Activated CD8-positive, alpha-beta T cell treated with anti-CD3 and anti-CD28 coated beads, Interleukin-2, amount 10 ng/mL, durations not matched to agents 7 days and 5 days (primary cell): ENCODE measurements at places on chromosomes 5 and 9. TPM values are rescaled to one million over a fixed set of nuclear protein-coding genes. Genes with fewer than 3 reads are reported as not detected.

Gene IL13
- 1.4 TPM for total RNA-seq

Gene TOPORS
- 12.0 TPM for total RNA-seq

Gene PLEKHG4B
- not detected for total RNA-seq

GRCh38 chr9:91273853-91274552 is 87.7 kb downstream of the AUH start:
- peaks cover 11% of the 10 kb centered on the region for H3K4me1 ChIP-seq
- no peak overlapping the region for H3K4me3 ChIP-seq
- H3K27ac ChIP-seq = no peak overlapping the region
- H3K27me3 ChIP-seq = no peaks in the 10 kb centered on the region
- peaks cover 4% of the 10 kb centered on the region for H3K36me3 ChIP-seq

- no peak for DNase-seq
- no peak overlapping the region for H3K4me3 ChIP-seq
- H3K27me3 ChIP-seq = no peaks in the 10 kb centered on the region
- H3K36me3 ChIP-seq = no peaks in the 10 kb centered on the region
Observed at GRCh38 chr9:104553261-104553660, 15.7 kb upstream of the OR13C8 start.

- H3K27me3 ChIP-seq = peaks cover 36% of the 10 kb centered on the region
- no peaks in the 10 kb centered on the region for H3K36me3 ChIP-seq
- no peak for DNase-seq
- H3K4me1 ChIP-seq = no peaks in the 10 kb centered on the region
Observed at GRCh38 chr5:155729684-155730059, 597.3 kb upstream of the SGCD start.

DNA sequence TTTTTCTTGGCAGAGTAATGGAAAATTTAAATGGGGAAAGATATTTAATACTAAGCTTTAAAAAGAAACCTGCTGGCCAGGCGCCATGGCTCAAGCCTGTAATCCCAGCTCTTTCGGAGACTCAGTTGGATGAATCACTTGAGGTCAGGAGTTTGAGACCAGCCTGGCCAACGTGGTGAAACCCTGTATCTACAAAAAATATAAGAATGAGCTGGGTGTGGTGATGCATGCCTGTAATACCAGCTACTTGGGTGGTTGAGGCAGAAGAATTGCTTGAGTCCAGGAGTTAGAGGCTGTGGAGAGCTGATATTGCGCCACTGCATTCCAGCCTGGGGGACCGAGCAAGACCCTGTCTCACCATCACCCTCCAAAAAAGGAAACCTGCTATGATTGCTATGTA is 32.8 kb downstream of the TUT7 start:
- H3K4me3 ChIP-seq = no peak overlapping the region
- H3K36me3 ChIP-seq = peaks cover 72% of the 10 kb centered on the region
- no peak overlapping the region for H3K27ac ChIP-seq
- no peaks in the 10 kb centered on the region for H3K27me3 ChIP-seq
- no peak for DNase-seq

GRCh38 chr9:18569941-18570630 is 96.1 kb downstream of the ADAMTSL1 start:
- H3K4me1 ChIP-seq = no peaks in the 10 kb centered on the region
- H3K27me3 ChIP-seq = no peaks in the 10 kb centered on the region
- no peak overlapping the region for H3K27ac ChIP-seq
- DNase-seq = no peak
- no peaks in the 10 kb centered on the region for H3K36me3 ChIP-seq

- H3K36me3 ChIP-seq = no peaks in the 10 kb centered on the region
- peaks cover 24% of the 10 kb centered on the region for H3K27me3 ChIP-seq
- no peak overlapping the region for H3K27ac ChIP-seq
- no peak for DNase-seq
- no peak overlapping the region for H3K4me3 ChIP-seq
Observed at GRCh38 chr5:163571744-163572143, 66.3 kb downstream of the MAT2B start.

GRCh38 chr9:90870621-90871326 is 69.2 kb downstream of the SYK start:
- DNase-seq = peak; percentile 66
- H3K27ac ChIP-seq = no peak overlapping the region
- H3K27me3 ChIP-seq = peaks cover 5% of the 10 kb centered on the region
- H3K4me3 ChIP-seq = no peak overlapping the region
- no peaks in the 10 kb centered on the region for H3K36me3 ChIP-seq
- H3K4me1 ChIP-seq = no peaks in the 10 kb centered on the region

DNA sequence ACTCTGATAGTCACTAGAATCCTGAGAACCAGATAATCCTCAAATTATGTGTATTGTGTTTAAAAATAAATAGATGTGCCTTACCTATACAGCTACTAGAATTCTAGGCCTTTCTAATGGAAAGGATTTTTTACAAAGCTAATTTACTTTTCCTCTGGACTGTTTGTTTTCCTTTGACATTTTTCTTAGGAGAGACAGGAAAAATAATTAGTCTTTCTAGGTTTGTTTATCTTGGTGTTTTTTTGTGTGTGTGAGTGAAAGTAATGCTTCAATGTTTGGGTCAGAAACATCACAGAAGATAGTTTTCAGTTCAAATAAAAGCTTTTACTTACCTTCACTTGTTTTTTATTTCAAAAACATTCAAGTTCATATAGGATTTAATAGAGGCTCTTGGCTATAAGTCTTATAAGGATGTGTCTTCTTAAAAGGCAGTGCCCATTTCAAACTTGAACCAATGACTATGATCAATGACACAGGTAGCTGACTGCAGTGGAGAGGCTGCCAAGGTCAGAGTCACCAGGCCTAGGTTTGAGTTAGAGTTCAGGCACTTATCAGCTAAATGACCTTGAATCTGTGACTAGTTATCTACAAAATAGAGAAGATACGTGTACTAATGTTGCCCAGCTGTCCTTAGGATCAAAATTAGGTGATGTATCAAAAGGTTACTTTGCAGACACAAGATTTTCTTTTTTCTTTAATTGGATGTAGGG is 92.8 kb downstream of the SNCAIP start:
- no peaks in the 10 kb centered on the region for H3K4me1 ChIP-seq
- no peak overlapping the region for H3K27ac ChIP-seq
- H3K27me3 ChIP-seq = no peaks in the 10 kb centered on the region
- no peak for DNase-seq
- no peaks in the 10 kb centered on the region for H3K36me3 ChIP-seq

DNA sequence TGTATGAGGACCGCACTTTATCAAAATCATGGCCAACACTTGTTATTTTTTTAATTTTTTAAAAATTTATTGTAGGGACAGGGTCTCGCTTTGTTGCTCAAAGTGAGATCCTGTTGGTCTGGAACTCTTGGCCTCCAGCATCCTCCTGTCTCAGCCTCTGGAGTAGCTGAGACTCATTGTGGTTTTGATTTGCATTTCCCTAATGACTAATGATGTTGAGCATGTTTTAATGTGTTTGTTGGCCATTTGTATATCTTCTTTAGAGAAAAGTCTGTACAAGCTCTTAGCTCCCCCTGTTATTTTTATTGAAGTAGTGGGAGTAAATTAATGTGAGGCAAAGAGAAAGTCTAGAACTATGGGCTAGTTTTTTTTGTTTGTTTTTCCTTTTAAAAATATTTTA is 1.6 kb upstream of the RPS6 start:
- H3K4me1 ChIP-seq = peaks cover 39% of the 10 kb centered on the region
- no peaks in the 10 kb centered on the region for H3K27me3 ChIP-seq
- DNase-seq = no peak
- H3K27ac ChIP-seq = no peak overlapping the region

GRCh38 chr5:28862137-28862859 is 1823.9 kb upstream of the CDH9 start:
- H3K27me3 ChIP-seq = no peaks in the 10 kb centered on the region
- H3K27ac ChIP-seq = no peak overlapping the region
- no peak for DNase-seq

- peaks cover 70% of the 10 kb centered on the region for H3K4me1 ChIP-seq
- peaks cover 28% of the 10 kb centered on the region for H3K36me3 ChIP-seq
- no peak overlapping the region for H3K27ac ChIP-seq
- DNase-seq = no peak
- no peaks in the 10 kb centered on the region for H3K27me3 ChIP-seq
Observed at GRCh38 chr9:121367306-121368137, 2.5 kb downstream of the STOM start.

DNA sequence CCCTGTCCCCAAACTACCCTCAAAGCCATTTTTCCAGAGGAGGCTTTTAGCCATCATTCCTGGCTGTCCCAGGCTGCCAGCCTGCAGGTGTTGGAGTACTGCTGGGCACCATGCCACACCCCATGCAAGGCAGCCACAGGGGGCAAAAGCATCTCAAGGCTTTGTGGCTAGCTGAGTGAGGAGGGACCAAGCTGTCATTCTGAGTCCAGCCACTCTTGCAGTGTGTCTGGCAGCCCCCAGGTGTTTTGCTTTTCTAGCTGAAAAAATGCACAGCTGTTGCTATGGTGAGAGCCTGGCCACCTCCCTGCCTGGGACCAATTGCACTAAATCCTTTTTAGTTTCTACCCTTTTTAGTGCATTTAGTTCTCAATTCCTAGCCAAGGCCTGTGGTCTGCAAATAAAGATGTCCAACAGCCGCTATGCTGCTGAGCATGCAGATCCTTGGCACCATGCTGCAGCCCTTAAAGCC is 50.4 kb upstream of the PTGS1 start:
- H3K27me3 ChIP-seq = no peaks in the 10 kb centered on the region
- peaks cover 25% of the 10 kb centered on the region for H3K36me3 ChIP-seq
- H3K27ac ChIP-seq = peak overlapping the region; percentile 20
- no peaks in the 10 kb centered on the region for H3K4me1 ChIP-seq
- DNase-seq = no peak
- H3K4me3 ChIP-seq = no peak overlapping the region

DNA sequence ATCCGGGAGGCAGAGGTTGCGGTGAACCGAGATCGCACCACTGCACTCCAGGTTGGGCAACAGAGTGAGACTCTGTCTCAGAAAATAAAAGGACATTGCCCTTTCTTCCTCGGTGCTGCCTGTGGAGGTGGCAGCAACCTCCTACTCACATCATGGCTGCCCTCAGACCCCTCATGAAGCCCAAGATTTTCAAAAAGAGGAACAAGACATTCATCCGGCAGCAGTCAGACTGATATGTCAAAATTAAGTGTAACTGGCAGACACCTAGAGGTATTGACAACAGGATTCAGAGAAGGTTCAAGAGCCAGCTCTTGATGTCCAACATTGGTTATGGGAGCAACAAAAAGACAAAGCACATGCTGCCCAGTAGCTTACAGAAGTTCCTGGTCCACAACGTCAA is 12.6 kb upstream of the PAX5 start:
- H3K27me3 ChIP-seq = peaks cover 49% of the 10 kb centered on the region
- no peaks in the 10 kb centered on the region for H3K4me1 ChIP-seq
- no peak overlapping the region for H3K4me3 ChIP-seq
- H3K36me3 ChIP-seq = no peaks in the 10 kb centered on the region
- no peak for DNase-seq

DNA sequence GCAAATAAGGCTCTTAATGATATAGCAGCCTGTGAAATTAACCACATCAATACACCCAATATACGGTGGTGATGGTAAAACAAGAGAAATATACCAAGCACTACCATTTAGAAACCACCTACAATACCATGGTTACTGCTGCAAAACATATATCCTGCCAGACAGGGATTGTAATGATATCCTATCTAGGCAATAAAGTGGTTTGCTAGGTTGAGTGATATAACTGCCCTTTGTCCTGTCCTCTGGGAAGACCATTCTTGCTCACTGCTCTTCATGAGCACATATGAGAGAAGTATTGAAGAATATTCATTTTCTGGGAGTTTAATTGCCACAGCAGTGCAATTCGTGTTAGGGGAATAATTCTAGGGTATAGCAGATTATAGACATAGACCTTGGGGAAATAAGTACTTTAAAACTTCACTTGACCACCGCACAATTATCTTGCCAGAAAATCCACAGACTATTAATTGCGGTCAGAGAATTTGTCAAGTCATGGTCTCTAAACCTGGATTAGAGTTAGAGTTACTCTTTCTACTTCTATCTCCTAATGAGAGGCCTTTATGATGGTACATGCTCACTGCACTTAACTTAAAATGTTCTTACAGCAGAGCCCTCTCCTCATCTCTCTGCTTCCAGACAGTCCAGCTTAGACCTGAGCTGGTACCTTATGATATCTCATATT is 413.0 kb downstream of the ZNF608 start:
- no peaks in the 10 kb centered on the region for H3K36me3 ChIP-seq
- no peaks in the 10 kb centered on the region for H3K27me3 ChIP-seq
- H3K4me1 ChIP-seq = peaks cover 10% of the 10 kb centered on the region
- DNase-seq = no peak
- no peak overlapping the region for H3K27ac ChIP-seq

DNA sequence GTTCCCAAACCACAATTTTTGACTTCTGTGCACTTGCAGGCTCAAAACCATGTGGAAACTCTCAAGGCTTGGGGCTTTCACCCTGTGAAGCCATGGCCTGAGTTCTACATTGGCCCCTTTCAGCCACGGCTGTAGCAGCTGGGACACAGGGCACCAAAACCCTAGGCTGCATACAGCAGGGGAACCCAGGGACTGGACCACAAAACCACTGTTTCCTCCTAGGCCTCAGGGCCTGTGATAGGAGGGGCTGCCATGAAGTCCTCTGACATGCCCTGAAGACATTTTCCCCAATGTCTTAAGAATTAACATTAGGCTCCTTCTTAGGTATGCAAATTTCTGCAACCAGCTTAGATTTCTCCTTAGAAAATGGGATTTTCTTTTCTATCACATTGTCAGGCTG is 312.1 kb upstream of the TUSC1 start:
- H3K36me3 ChIP-seq = no peaks in the 10 kb centered on the region
- H3K4me3 ChIP-seq = no peak overlapping the region

- no peak overlapping the region for H3K4me3 ChIP-seq
- DNase-seq = no peak
- H3K27me3 ChIP-seq = no peaks in the 10 kb centered on the region
- H3K36me3 ChIP-seq = peaks cover 28% of the 10 kb centered on the region
- peaks cover 14% of the 10 kb centered on the region for H3K4me1 ChIP-seq
Observed at GRCh38 chr9:126880947-126881332, 20.5 kb downstream of the ZBTB34 start.

- no peak overlapping the region for H3K27ac ChIP-seq
- no peak overlapping the region for H3K4me3 ChIP-seq
- peaks cover 10% of the 10 kb centered on the region for H3K4me1 ChIP-seq
- DNase-seq = no peak
- no peaks in the 10 kb centered on the region for H3K27me3 ChIP-seq
- peaks cover 11% of the 10 kb centered on the region for H3K36me3 ChIP-seq
Observed at GRCh38 chr9:128115187-128116103, 12.1 kb downstream of the PTGES2 start.

DNA sequence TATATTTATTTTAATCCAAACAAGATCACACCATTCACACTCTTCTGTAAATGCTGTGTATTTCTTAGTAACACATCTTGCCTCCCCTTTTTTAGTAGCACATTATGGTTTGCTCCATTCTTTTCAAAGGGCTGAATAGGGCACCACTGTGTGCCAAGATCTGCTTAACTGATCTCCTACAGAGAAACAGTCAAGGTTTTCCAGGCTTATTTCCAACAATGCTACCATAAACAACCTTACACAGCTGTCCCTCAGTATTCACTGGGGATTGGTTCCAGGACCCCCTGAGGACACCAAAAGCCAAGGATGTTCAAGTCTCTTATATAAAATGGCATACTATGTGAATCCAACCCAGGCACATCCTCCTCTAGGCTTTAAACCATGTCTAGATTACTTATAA is 16.5 kb downstream of the GOLM1 start:
- H3K4me1 ChIP-seq = no peaks in the 10 kb centered on the region
- H3K36me3 ChIP-seq = no peaks in the 10 kb centered on the region
- no peak for DNase-seq
- peaks cover 9% of the 10 kb centered on the region for H3K27me3 ChIP-seq
- no peak overlapping the region for H3K4me3 ChIP-seq

- H3K27ac ChIP-seq = no peak overlapping the region
- H3K4me1 ChIP-seq = peaks cover 6% of the 10 kb centered on the region
- H3K4me3 ChIP-seq = no peak overlapping the region
- no peak for DNase-seq
Observed at GRCh38 chr5:16931334-16932110, 4.6 kb downstream of the MYO10 start.
